Activated CD8-positive, alpha-beta T cell treated with anti-CD3 and anti-CD28 coated beads, Interleukin-2, amount 10 ng/mL, durations not matched to agents 7 days and 5 days (primary cell): ENCODE measurements at places on chromosomes 11 and 22. TPM values are rescaled to one million over a fixed set of nuclear protein-coding genes. Genes with fewer than 3 reads are reported as not detected.

DNA sequence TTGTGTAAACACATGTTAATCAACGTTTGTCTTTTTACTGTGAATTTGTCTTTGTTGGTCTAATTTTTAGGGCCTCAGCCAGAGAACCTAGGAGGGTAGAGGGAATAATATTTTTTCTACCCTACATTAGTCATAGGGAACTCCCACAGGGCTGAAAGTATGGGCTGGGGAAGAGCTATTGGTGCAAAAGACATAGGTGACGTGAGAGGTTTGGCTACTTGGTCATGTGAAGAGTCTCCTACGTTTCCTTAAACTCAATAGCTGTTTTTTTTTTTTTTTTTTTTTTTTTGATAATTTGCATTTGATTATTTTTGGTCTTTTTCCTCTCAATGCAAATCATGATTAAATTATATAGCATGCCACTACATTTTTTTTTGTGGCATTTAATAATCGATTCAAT is 15.9 kb upstream of the MMP7 start:
- H3K27ac ChIP-seq: no peak overlapping the region
- no peak overlapping the region for H3K4me3 ChIP-seq
- peaks cover 2% of the 10 kb centered on the region for H3K27me3 ChIP-seq
- no peak for DNase-seq

The AQP11 gene
- total RNA-seq: 0.39 TPM

The LDHA gene
- 1,270 TPM for total RNA-seq

GRCh38 chr11:130711193-130711592 is 205.1 kb downstream of the SNX19 start:
- H3K4me3 ChIP-seq: no peak overlapping the region
- no peak overlapping the region for H3K27ac ChIP-seq

DNA sequence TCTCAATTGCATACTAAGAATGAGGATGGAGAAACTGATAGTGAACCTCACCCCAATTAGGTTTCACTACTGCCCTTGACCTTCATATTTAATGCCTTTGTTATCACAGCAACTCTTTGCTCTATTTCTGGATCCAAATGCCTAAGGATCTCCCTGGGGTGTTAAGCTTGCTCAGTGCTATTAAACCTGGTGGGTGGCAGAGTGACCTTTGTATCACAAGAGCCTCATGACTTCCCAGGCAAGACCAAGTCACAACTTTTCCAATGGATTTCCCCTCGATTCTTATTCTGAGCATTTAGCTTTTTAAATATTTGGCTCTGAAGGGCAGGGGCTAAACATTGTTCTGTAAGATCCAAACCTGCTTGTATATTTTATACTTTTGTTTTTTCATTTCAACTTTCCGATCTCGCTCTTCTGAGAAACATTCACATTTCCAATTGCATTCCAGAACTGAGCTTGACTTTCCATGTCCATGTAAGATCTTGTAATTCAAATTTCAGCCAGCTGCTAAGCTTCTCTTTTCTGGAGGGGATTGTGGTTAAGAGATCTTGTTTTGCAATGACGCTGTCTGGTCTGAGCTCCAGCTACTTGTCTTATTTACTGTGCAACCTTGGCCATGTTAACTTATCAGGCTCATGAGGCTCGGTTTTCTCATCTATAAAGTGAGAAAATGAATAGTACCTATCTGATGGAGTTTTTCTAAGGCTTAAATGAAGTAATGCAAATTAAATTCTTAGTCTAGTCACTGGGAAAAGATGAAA is 6.4 kb upstream of the EHF start:
- no peaks in the 10 kb centered on the region for H3K4me1 ChIP-seq
- no peak for DNase-seq
- peaks cover 26% of the 10 kb centered on the region for H3K27me3 ChIP-seq
- no peaks in the 10 kb centered on the region for H3K36me3 ChIP-seq

DNA sequence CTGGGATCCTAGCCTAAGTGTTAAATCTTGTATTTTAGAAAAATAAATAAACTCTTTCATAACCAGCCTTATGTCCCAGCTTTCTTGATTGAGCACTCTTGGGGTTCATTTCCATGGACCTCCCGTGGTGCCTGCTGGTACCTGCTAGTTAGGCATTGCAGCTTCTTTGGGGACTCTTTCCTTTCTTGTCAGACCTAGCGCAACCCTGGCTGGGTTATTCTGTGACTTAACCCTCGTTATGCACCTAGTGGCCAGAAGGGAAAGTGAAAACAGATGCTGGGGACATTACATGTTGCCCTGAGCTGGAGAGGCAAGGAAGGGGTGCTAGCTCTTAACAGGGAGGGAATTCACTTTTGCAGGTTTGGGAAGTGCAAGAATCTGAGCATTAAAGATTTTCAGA is 46.8 kb downstream of the APIP start:
- H3K4me3 ChIP-seq: no peak overlapping the region
- H3K27me3 ChIP-seq: peaks cover 6% of the 10 kb centered on the region
- peaks cover 2% of the 10 kb centered on the region for H3K36me3 ChIP-seq
- DNase-seq: no peak
- peaks cover 2% of the 10 kb centered on the region for H3K4me1 ChIP-seq

The TBC1D22A gene
- 34.1 TPM for total RNA-seq

The FOLH1 gene
- not detected for total RNA-seq

The KCNQ1 gene
- 26.0 TPM for total RNA-seq

- H3K27me3 ChIP-seq: no peaks in the 10 kb centered on the region
- H3K27ac ChIP-seq: peak overlapping the region; percentile 85
- no peak for DNase-seq
- H3K4me1 ChIP-seq: peaks cover 39% of the 10 kb centered on the region
- H3K4me3 ChIP-seq: peak overlapping the region; percentile 1
Measured at GRCh38 chr22:29798318-29798717, 31.1 kb downstream of the UQCR10 start.

- no peak overlapping the region for H3K27ac ChIP-seq
- peaks cover 23% of the 10 kb centered on the region for H3K4me1 ChIP-seq
- no peaks in the 10 kb centered on the region for H3K27me3 ChIP-seq
- peaks cover 5% of the 10 kb centered on the region for H3K36me3 ChIP-seq
- DNase-seq: no peak
- H3K4me3 ChIP-seq: no peak overlapping the region
Measured at GRCh38 chr11:7437696-7438095, 47.6 kb upstream of the OLFML1 start.

The CCDC134 gene
- 20.9 TPM for total RNA-seq

- peaks cover 4% of the 10 kb centered on the region for H3K27me3 ChIP-seq
- no peak overlapping the region for H3K27ac ChIP-seq
- H3K4me3 ChIP-seq: no peak overlapping the region
- no peak for DNase-seq
- H3K36me3 ChIP-seq: no peaks in the 10 kb centered on the region
- no peaks in the 10 kb centered on the region for H3K4me1 ChIP-seq
Measured at GRCh38 chr11:119513131-119513805, 90.3 kb upstream of the THY1 start.

DNA sequence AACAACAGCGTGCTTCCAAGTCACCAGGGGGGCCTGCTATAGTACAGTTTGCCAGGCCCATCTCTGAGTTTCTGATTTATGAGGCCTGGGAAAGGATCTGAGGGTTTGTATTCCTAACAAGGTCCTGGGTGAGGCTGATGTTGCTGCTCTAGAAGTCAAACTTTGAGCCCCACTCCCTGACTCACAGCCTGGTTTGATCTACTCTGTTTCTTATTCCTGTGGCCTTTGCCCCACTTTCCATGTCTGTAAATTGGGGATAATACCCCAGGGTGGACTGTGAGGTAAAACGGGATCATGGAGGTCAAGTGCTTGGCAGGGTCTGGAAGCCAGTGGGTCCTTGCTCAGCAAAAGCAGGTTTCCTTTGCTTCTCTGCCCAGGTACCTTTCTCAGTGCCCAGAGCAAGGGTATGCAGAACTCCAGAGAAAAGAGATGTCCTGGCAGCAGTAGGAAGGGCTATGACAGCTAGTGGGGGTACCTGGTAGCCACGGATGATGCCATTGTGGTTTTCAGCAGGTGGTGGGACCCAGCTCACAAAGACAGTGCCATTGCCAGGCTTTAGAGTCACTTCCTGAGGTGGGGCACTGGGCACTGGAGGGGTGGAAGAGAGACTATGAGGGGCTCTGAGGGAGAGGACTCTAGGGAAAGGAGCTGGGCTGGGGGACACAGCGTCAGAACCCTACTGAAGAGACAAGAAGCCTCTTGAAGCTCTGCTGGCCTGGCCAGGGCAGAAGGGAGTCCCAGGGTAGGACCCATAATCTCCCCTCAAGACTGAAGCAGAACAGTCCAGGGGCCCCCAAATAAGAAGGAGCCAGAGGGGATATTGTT is 2.8 kb downstream of the ROBO4 start:
- no peak overlapping the region for H3K27ac ChIP-seq
- H3K4me1 ChIP-seq: peaks cover 11% of the 10 kb centered on the region
- H3K36me3 ChIP-seq: no peaks in the 10 kb centered on the region
- H3K27me3 ChIP-seq: peaks cover 16% of the 10 kb centered on the region

The NEFH gene
- total RNA-seq: 4.2 TPM

GRCh38 chr11:114811971-114812370 is 133.6 kb downstream of the NXPE2 start:
- no peak overlapping the region for H3K4me3 ChIP-seq
- H3K27me3 ChIP-seq: no peaks in the 10 kb centered on the region
- DNase-seq: no peak
- H3K4me1 ChIP-seq: no peaks in the 10 kb centered on the region

GRCh38 chr22:47102648-47103047 is 340.2 kb downstream of the TBC1D22A start:
- no peak for DNase-seq
- H3K4me1 ChIP-seq: no peaks in the 10 kb centered on the region
- no peaks in the 10 kb centered on the region for H3K27me3 ChIP-seq
- no peaks in the 10 kb centered on the region for H3K36me3 ChIP-seq
- no peak overlapping the region for H3K27ac ChIP-seq
- no peak overlapping the region for H3K4me3 ChIP-seq

DNA sequence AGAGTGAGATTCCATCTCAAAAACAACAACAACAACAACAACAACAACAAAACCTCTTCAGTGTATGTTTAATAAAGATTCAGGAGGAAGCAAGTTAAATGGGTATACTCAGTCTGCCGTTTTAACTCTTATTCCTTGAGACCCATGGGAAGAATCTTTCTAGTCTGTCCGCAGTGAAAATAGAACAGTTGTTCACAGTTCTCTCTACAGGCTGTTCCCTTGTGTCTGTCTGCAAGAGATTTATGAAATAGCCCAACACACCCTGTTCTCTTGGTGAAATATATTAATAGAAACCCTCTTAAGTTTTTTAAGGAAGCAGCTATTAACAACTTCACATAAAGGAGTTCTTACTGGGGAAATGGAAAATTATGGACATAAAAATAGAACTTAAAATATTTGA is 682.2 kb upstream of the RAG2 start:
- H3K27me3 ChIP-seq: no peaks in the 10 kb centered on the region
- H3K4me3 ChIP-seq: no peak overlapping the region
- no peak overlapping the region for H3K27ac ChIP-seq
- no peaks in the 10 kb centered on the region for H3K36me3 ChIP-seq
- DNase-seq: no peak
- H3K4me1 ChIP-seq: no peaks in the 10 kb centered on the region

GRCh38 chr22:32685512-32685911 is 116.0 kb upstream of the TIMP3 start:
- no peak overlapping the region for H3K4me3 ChIP-seq
- H3K27me3 ChIP-seq: peaks cover 12% of the 10 kb centered on the region
- H3K27ac ChIP-seq: no peak overlapping the region
- H3K4me1 ChIP-seq: no peaks in the 10 kb centered on the region

GRCh38 chr11:80024119-80024518 is 583.3 kb upstream of the TENM4 start:
- H3K4me1 ChIP-seq: no peaks in the 10 kb centered on the region
- H3K36me3 ChIP-seq: no peaks in the 10 kb centered on the region
- no peaks in the 10 kb centered on the region for H3K27me3 ChIP-seq
- no peak overlapping the region for H3K4me3 ChIP-seq
- DNase-seq: no peak
- H3K27ac ChIP-seq: no peak overlapping the region

GRCh38 chr22:22703715-22704114 is 59.3 kb downstream of the GGTLC2 start:
- H3K4me3 ChIP-seq: no peak overlapping the region
- no peak for DNase-seq
- peaks cover 2% of the 10 kb centered on the region for H3K27me3 ChIP-seq
- H3K36me3 ChIP-seq: no peaks in the 10 kb centered on the region

DNA sequence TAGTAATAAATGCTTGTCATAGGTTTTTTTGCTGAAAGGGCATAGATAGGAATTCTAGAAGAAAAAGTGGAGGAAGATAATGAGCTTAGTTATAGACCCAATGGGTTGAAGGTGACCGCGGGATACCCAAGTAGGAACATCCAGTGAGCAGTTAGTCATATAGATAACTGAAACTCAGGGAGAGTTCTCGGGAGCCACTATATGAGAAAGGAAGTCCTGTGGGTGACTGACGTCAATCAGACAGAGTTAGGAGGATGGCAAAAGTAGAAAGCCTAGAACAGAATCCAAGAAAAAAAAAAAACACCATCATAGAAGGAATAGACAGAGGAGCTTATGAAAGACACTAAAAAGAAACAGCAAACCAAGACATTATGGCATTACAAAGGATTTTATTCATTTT is 1.6 kb upstream of the CNGA4 start:
- H3K27me3 ChIP-seq: no peaks in the 10 kb centered on the region
- no peak for DNase-seq
- H3K4me1 ChIP-seq: peaks cover 16% of the 10 kb centered on the region
- H3K27ac ChIP-seq: no peak overlapping the region
- H3K4me3 ChIP-seq: no peak overlapping the region

The GAL3ST3 gene
- total RNA-seq: not detected

DNA sequence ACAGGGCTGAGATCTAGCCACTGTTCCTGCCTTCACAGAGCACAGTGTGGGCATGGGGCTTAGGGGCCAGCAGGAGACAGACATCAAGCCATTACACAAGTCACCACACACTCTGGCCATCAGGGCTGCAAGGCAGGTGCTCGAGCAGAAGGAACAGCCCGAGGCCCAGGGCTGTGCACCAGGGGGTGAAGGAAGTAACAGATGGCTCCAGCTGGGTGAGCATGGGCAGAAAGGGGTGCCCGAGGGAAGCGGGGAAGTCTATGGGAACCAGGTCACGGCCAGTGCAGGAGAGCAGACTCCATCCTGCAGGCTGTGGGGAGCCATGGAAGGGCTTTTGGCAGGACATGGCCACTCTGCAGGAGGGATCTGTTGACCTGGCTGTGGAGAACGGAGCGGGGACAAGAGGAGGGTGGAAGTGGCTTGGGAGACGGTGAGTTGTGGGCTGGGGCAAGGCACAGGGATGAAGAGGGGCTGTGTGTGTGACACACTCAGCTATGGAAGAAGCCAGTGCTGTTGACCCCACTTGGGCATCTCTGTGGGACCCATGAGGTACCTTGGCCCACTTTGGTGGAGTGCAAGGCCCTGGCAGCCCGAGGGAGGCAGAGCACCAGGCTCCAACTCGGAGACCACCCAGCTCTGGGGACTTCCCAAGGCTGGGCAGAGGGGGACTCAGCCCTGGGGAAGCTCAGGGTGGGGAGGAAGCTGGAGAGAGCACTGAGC is 3.6 kb downstream of the C11orf68 start:
- DNase-seq: no peak
- H3K27me3 ChIP-seq: no peaks in the 10 kb centered on the region
- no peak overlapping the region for H3K4me3 ChIP-seq
- H3K27ac ChIP-seq: no peak overlapping the region
